ENCODE measurements at places on chromosomes 5 and 9.

DNA sequence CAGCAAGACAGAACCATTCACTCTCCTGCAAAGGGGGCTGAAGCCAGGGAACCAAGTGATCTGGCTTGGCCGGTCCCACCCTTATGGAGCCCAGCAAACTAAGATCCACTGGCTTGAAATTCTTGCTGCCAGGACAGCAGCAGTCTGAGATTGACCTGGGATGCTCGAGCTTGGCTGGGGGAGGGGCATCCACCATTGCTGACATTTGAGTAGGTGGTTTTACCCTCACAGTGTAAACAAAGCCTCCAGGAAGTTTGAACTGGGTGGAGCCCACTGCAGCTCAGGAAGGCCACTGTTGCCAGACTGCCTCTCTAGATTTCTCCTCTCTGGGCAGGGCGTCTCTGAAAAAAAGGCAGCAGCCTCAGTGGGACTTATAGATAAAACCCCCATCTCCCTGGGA, 60.5 kb downstream of the TNFSF8 start:
- no peak for DNase-seq

- no peak for DNase-seq
Measured at GRCh38 chr5:99866740-99867139, 668.4 kb upstream of the FAM174A start.

- DNase-seq: no peak
Measured at GRCh38 chr9:130884542-130885483, 11.8 kb downstream of the QRFP start.

DNA sequence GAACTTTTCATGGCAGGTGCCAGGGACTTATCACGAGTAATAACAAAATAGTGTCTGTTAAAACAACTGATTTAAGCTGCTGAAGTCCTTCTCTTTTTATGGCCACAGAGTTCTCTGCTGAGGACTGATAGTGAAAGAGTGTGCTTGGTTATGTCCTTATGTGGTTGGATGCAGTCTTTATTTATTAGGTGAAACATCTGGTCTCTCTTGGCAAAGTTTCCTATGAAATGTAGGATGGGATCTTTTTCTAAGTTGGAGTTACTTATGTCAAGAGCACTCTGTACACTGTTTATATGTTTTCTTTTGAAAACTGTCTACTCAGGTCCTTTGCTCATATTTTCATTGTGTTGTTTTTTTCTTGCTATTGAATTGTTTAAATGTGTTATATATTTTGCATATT, 1816.1 kb upstream of the C9orf72 start:
- no peak for DNase-seq

GRCh38 chr9:134067904-134068743, at the start of gene BRD3:
Gene BRD3, minus strand, starts transcription at chr9:134068026. Its CDS starts 14,549 bp downstream, at chr9:134053477.
- DNase-seq: peak; percentile 88

DNA sequence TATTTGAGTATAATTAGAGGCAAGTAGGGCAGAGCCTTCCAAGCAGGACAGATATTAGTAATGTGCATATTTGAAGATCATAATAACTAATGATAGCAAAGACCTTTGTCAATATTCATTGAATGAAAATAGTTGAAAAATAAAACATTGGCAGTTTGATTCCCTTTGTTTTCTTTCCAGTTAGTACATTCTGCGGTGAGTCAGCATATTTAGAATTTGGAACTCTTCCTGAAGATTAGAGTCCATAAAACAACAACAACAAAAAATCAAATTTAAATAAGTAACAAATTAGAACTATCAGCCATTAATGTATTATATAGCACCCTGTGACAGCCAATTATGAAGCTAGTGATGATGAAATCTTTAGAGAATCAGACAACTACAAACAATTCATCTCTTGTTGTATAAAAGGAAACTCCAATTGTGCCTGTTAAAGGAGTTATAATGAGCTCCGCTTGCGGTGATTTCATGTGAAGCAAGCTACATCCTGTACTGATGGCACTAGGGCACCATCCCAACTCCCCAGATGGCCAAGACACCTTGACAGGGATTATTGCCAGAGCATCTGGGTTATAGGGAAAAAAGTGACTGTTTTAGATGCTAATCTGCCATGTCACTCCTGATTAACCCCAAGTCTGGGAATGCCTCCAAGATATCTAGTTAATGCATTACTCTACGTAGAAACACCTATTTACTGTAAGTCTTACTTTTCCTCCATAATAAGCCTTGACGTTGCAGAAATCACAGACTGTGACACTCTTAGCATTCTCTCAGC, 6.8 kb downstream of the IFNA8 start:
- DNase-seq: no peak

DNA sequence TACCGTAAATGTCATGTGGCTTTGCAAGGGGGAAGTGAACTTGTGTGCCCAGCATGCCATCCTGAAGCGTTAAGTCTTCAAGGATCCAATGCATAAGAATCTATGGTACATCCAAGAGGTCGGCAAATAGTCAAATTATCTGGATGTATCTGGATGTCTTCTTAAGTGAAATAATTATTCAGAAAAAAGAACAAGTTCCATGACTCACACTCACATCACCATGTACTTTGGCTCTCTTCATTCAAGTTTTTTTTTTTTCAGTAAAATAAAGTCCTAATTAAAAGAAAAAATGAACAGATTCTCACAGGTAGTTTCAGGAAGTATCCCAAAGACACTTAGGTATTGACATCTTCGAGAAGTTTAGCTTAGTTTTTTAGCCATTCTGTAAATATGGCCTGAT, 62.7 kb upstream of the MEGF10 start:
- no peak for DNase-seq
